ENCODE measurements at places on chromosomes 16 and 17. TPM values are rescaled to one million over a fixed set of nuclear protein-coding genes. Genes with fewer than 3 reads are reported as not detected.

The CCDC154 gene
- 0.81 TPM for total RNA-seq

The CA10 gene
- not detected for total RNA-seq

The TNRC6C gene
- total RNA-seq, result 1.6 TPM

The IL17C gene
- total RNA-seq, result 0.13 TPM

The NTN1 gene
- total RNA-seq, result 0.37 TPM

The CCDC200 gene
- not detected for total RNA-seq

The CDH1 gene
- total RNA-seq, result 4.2 TPM

The CSF3 gene
- total RNA-seq, result 0.97 TPM

The STX1B gene
- total RNA-seq, result 1.8 TPM

The PRSS33 gene
- total RNA-seq, result not detected

The RGS11 gene
- 3.4 TPM for total RNA-seq

The SAMD14 gene
- total RNA-seq, result 0.50 TPM
